ENCODE measurements at places on chromosomes 12 and 14. TPM values are rescaled to one million over a fixed set of nuclear protein-coding genes. Genes with fewer than 3 reads are reported as not detected.

B3GNT4 gene
- 0.15 TPM for total RNA-seq

ALDH2 gene
- 1.2 TPM for total RNA-seq

CLEC1B gene
- not detected for total RNA-seq

TMEM229B gene
- 3.2 TPM for total RNA-seq

DTX1 gene
- total RNA-seq = 2.2 TPM

SERPINA10 gene
- not detected for total RNA-seq

KLRF2 gene
- not detected for total RNA-seq

PPFIA2 gene
- not detected for total RNA-seq

MYO1A gene
- total RNA-seq = 0.51 TPM

VAMP1 gene
- 26.7 TPM for total RNA-seq

DHRS2 gene
- 3.1 TPM for total RNA-seq

DACT1 gene
- 0.15 TPM for total RNA-seq

COQ5 gene
- 37.5 TPM for total RNA-seq

SLC2A14 gene
- total RNA-seq = 0.13 TPM

GNB3 gene
- total RNA-seq = 0.48 TPM
